ENCODE measurements at places on chromosomes 7 and 10.

DNA sequence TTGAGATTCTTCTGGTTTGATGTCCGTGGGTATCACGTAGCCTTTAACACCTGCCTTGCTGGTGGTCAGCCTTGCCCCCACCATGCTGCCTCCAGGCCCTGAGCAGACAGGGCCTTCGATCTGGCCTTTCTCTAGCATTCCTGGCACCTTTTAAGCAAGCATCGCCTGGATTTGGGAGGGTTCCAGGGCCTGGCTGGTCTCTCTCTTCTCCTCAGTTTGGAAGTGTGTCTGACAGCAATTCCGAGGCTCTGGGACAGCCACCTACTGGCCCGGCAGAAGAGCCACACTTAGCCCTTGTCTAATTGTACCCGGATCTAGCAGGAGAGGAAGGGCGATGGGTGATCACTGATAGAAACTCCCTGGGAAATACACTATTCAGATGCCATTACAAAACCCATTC, 441.3 kb upstream of the MKI67 start:
- no peak for DNase-seq

DNA sequence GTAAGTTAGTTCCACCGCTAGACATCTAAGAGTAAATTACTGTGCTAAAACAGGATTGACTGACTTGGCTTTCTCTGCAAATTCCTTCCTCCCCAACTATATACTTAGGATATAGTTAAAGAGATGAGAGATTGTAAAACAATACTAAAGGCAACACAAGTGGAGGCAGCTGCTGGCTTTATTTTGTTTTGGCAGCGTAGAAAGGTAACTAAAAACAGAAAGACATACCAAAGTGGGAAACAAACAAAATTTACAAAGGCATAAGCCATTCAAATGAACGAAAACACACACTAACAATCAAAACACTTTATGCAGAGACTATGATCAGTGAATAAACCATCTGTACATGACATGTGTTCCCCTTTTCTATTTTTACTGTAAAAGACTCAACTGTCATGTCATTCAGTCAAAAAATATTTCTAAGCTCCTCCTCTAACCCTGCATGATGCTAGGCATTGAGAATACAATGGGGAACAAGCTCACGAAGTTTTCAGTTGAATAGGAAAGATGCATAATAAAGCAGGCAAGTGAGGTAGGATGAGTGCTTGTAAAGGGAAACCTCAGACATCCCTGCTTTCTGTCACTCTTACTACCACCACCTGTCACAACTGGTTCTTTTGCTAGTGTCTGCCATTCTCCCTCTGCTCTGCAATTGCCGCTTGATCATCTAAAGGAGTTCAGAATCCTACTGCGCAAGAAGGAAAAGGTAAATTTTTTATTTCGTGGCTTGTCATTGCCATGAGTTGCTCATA, 64.2 kb upstream of the COL1A2 start:
- DNase-seq, result no peak

GRCh38 chr7:36285276-36285675, 104.4 kb upstream of the ANLN start:
- no peak for DNase-seq

DNA sequence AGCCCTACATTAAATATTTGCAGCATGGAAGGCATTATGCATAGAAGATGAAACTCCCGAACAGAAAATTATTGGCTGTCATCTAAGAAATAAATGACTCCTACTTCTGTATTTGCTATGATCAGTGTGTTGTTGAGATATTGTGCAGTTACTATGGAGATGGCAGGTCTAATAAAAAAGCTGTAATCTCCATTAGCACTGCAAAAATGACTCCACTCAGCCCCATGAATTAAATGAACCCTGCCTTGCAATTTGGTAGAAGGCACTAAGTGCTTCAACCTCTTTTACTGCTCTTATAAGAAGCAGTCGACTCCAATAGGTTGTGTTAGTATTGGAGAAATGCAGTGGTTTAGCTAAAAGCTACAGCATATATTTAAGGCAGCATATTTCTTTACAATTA, 290.0 kb upstream of the PHYHIPL start:
- no peak for DNase-seq

DNA sequence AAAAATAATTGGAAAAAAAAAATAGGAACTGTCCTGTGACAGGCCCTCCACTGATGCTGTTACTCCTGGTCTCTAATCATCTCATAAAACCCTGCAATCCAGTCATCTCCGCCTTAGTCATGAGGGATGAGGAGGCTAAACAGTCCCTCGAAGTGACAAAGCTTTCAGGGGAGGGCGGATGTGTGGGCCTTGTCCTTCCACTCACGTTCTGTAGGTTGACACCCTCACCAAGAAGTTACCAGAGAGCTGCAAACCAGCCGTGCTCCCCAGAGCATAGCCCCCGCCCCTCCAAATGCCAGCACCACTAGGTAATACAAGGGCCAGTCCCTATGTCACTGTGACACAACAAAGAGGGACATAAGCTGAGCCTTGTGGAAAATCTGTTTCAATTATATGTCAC, 11.9 kb downstream of the COBL start:
- no peak for DNase-seq

DNA sequence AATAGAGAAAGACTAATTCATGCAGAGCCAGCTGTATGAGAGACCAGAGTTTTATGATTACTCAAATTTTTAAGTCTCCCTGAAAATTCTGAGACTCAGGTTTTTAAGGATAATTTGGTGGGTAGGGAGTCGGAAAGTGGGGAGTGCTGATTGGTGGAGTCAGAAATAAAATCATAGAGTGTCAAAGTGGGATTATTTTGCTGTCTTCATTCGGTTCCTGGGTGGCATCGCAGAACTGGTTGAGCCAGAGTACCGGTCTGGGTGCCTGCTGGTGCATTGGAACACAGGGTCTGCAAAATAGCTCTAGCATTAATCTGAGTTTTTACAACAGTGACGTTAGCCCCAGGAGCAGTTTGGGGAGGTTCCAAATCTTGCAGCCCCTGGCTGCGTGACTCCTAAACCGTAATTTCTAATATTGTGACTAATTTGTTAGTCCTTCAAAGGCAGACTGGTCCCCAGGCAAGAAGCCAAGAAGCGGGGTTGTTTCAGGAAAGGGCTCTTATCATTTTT, 32.4 kb downstream of the GPRIN2 start:
- no peak for DNase-seq

DNA sequence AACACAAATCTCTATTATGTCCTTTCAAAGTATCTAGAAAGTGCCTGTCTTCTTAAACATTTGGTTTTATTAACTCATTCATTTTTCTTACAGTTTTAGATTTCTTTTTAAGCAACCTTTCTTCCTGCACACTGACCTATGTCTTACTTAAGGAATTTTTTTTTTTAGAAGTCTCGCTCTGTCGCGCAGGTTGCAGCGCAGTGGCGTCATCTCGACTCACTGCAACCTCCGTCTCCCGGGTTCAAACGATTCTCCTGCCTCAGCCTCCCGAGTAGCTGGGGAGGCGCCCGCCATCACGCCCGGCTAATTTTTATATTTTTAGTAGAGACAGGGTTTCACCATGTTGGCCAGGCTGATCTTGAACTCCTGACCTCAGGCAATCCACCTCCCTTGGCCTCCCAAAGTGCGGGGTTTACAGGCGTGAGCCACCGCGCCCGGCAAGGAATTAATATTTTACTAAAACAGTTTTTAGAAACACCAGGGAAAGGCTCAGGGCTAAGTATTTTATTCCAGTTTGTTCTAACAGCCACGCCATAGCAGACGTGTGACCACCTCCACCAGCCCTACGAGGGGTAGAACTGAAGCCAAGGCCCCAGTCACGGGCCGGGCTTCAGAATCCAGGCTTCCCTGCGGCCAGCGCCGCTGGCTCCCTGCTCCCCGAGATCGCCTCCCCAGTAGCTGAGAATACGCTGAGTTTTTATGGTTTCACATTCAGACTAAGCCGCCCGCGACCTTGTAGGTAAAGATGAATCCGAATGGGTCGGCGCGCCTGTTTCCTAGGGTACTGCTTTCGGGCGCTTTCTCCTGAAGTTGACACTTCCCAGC, 941 bp upstream of the LUC7L2 start:
- DNase-seq, result peak; percentile 56

GRCh38 chr10:60893231-60893630, 50.8 kb downstream of the RHOBTB1 start:
- DNase-seq, result no peak

DNA sequence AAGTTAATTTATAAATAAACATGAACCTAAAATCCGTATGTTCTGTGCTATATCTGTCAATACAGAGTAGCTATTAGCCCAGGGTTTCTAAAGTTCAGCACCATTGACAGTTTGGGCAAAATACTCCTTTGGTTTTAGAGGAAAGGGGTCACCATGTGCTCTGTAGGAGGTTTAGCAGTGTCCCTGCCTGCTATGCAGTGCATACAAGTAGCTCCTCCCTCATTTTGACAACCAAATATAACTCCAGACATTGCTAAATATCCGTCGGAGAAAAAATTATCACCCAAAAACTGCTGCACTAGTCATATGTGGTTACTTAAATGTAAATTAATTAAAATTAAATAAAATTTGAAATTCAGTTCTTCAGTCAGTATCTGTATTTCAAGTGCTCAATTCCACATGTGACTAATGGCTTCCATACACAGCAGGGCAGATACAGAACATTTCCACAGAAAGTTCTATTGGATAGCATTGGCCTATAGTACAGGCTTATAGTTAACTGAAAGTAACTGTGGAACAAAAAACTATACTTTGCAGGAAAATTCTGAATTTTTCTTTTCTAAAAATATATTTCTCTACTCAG, 6.4 kb downstream of the UPF2 start:
- DNase-seq, result no peak

- no peak for DNase-seq
Measured at GRCh38 chr10:67802767-67803538, 35.0 kb downstream of the DNAJC12 start.

GRCh38 chr7:47693216-47693615, 111.3 kb upstream of the TNS3 start:
- no peak for DNase-seq

GRCh38 chr10:91164520-91165065, 55.9 kb upstream of the PCGF5 start:
- DNase-seq, result no peak
